ENCODE measurements at places on chromosomes 13 and 19.
A peak's percentile ranks its signal among the peaks of the same experiment; 100 is the strongest.

DNA sequence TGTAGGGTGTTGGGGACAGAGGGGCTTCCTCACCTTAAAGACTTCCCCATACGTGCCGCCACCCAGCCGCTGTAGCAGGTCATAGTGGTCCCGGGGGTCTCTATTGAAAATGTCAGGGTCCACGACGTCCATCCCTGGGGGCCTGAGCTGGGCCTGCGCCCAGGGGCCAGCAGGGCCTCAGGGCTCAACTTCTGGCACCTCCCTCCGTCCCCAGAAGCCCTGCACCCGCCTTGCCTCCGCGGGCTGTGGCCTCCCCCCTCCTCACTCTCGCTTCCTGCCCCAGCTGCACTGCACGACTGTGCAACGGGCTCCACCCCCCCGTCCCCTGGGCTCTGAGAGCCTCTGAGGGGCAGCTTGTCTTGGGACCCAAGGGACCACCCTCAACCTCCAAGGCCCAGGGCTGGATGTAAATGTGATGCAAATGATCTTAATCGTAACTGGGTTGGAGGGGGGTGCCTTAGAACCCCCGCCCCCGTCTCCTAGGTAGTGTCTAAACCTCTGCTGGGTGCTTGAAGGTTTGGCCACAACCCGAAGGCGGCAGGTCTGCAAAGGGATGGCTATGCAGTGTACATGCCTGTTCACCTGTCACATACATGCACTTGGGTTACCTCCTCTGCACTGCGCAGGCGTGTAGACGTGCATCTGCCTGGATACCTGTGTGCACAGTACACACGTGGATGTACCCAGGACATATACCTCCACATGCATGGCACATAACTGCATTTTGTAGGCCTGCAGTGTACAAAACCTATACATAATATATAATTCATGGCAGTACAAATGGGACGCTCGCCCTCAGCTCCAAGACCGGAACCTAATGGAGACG is at the start of gene MAP4K1:
MAP4K1 (minus strand) TSS at position 190 of the 826 bp plus-strand sequence; CDS start at position 132, 58 bp downstream.
- peak; percentile 70 for DNase-seq

- peak; percentile 76 for DNase-seq
These were observed 7.0 kb downstream of the CUL4A start for GRCh38 chr13:113216254-113217048.

GRCh38 chr13:36520111-36520510 is 87.8 kb downstream of the CCNA1 start:
- no peak for DNase-seq

GRCh38 chr13:99656092-99656745 is 154.9 kb downstream of the TM9SF2 start:
- peak; percentile 13 for DNase-seq

DNA sequence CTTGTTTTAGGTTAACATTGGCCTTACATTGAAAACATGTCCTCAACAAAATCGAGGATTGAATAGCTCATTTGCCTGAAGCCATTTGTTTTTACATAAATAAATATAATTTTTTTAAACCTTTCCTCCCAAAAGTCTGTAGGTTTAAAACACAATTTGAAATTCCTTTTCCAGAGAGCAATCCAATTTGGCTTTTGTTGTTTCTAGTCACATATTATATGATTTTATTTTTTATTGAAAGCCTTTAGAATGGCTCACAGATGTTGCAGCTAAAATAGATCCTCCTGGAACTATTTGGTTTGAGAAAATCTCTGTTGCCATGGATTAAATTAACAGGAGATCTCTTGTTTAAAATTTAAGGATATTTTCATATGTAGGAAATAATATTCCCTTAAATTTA is 512.6 kb downstream of the KLF5 start:
- DNase-seq, result no peak
